ENCODE measurements at places on chromosomes 11 and 22.

- DNase-seq: no peak
Observed at GRCh38 chr11:86294026-86294425, 8.0 kb upstream of the HIKESHI start.

DNA sequence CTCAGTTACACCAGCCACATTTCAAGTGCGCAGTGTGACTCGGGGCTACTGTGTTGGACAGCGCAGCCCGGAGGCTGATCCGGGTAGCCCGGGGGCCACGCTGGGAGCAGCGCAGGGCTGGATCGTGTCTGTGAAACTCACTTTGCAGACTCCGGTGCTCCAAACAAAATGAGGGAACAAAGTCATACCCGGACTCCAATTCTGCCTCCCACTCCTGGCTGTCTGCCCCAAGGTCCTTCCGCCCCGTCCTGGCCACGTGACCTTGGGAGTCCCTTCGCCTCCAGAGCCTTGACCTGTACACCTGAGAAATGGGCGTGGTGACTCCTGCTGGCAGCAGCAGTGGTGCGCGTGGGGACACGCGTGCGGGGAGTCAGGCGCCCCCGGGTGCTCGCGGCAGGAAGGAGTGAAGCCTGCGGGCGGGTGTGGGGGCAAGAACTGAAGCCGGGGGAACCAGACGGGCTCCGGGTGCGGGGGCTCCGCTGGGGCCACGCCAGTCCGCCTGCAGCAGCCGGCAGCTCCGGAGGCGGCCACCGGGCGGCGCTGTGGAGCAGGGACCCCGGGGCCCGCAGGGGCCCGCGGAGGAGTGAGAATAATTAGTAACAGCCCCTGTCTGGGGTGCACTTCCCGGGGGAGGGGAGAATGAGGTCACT, 42.4 kb downstream of the KCNJ4 start:
- DNase-seq: peak; percentile 48

DNA sequence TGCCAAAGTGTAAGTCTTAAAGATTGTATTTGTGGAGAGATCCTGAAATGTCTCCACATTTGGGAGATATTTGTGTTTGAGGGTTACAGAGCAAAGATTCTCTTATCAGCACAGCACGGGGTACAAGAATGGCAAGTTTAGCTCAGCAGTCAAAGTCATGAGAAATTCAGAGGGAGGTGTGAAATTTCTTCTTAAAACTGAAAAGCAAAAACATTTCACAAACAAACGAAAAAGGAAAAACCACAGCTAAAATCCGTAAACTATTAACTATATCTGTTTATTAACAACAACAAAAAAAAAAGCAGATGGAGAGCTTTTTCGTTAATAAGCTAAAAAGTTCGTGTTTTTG, 40.9 kb upstream of the ETS1 start:
- no peak for DNase-seq

GRCh38 chr22:22558972-22559603, at the start of gene PRAME:
Gene PRAME, minus strand, starts transcription at chr22:22559265. Its CDS starts 2,433 bp downstream, at chr22:22556832.
- peak; percentile 77 for DNase-seq

- no peak for DNase-seq
Observed at GRCh38 chr11:116371146-116371545, 401.6 kb downstream of the BUD13 start.

- DNase-seq: no peak
Observed at GRCh38 chr11:76337923-76338322, 43.0 kb downstream of the THAP12 start.

GRCh38 chr11:107468596-107468995, 11.0 kb upstream of the CWF19L2 start:
- no peak for DNase-seq

DNA sequence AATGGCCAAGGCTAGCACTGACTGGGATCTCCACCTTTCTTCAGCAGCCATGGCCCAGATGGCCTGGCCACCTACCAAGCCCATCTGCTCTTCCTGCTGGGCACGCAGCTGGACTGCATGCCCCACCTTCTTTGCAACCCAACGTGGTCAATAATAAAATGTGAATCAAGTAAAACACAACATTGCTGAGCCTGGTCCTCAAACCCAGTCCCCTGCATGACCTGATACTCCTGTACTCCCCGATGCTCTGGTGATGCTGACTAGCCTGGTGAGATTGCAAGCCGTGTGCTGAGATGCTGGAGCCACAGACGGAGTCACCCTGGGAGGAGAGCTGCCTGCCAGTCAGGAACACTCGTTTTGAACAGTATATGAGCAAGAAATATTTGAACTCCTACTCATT, 34.0 kb downstream of the PARVG start:
- DNase-seq: no peak

- DNase-seq: no peak
Observed at GRCh38 chr11:134513585-134514120, 101.6 kb upstream of the B3GAT1 start.

DNA sequence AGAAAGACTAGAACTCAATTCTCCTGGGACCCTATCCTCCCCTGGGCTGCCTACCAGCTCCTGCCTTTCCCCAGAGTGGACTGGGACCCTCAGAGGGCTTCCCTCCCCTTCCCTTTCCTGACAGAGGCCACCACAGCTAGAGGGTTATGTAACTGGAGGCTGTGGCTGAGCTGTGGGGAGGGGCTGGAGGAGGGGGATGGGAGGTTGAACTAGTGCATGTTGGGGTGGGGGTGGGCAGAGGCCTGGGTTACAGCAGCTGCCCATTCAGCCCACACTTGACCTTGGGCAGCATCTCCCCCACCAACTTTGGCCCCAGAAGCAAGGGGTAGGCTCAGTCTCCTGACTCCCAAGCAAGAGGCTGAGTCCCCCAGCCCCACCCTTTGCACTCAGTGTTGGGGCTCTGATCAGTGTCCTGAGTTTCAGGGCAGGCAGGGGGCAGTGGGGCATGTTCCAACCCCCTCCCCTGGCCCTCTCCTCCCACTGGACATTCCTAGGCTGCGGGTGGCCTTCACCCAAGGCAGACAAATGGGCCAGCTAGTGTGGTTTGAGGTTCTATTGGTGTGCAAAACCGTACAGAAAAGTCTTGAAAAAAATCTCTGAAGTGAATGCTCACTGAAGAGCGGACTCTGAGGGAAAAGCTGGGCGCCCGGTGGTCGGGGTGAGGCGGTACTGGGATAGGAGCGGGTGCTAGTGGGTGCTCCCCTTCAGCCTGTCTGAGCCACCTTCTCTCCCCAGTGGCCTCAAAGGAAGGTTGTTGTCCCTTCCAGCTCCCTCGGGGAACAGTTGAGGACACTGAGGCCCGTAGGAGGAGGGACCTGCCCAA, 3.8 kb downstream of the KCNC1 start:
- no peak for DNase-seq

- DNase-seq: no peak
Observed at GRCh38 chr11:71140206-71140919, 112.0 kb downstream of the SHANK2 start.

GRCh38 chr11:64711138-64711955, 11.7 kb downstream of the NRXN2 start:
- DNase-seq: no peak

DNA sequence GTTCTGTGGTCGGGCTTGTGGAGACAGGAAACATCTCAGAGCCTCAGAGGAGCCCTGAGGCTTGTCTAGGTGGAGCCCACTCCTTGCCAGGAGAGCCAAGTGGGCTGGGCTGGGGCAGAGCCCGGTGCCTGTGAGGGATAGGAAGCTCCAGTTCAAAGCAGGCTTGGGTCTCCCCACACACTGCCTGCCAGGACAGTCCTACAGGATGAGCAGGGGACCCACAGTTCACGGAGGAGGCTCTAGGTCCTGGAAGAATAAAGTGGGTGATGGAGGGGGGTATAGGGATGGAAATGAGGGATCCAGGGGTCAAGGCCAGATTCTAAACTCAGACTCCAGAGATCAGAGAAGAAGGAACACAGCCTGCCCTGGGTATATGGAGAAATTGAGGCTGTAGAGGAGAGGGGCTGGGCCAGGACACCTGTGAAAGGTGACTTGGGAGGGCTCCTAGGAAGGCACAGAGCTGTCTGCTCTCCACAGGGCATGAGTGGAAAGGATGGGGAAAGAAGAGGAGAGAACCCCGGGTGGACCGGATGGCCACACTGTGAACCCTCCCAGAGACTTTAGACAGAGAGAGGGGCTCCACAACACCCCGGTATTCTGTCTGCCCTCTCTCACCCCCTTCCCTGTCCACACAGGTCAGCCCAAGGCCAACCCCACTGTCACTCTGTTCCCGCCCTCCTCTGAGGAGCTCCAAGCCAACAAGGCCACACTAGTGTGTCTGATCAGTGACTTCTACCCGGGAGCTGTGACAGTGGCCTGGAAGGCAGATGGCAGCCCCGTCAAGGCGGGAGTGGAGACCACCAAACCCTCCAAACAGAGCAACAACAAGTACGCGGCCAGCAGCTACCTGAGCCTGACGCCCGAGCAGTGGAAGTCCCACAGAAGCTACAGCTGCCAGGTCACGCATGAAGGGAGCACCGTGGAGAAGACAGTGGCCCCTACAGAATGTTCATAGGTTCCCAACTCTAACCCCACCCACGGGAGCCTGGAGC, 7.4 kb downstream of the IGLL5 start:
- DNase-seq: no peak

GRCh38 chr11:2577991-2578928, 121.5 kb downstream of the KCNQ1OT1 start:
- no peak for DNase-seq

- DNase-seq: no peak
Observed at GRCh38 chr11:117005758-117006157, 92.5 kb downstream of the SIK3 start.

- DNase-seq: no peak
Observed at GRCh38 chr22:32607086-32607485, 132.5 kb downstream of the FBXO7 start.

- DNase-seq: no peak
Observed at GRCh38 chr11:87722756-87723565, 452.3 kb downstream of the RAB38 start.

DNA sequence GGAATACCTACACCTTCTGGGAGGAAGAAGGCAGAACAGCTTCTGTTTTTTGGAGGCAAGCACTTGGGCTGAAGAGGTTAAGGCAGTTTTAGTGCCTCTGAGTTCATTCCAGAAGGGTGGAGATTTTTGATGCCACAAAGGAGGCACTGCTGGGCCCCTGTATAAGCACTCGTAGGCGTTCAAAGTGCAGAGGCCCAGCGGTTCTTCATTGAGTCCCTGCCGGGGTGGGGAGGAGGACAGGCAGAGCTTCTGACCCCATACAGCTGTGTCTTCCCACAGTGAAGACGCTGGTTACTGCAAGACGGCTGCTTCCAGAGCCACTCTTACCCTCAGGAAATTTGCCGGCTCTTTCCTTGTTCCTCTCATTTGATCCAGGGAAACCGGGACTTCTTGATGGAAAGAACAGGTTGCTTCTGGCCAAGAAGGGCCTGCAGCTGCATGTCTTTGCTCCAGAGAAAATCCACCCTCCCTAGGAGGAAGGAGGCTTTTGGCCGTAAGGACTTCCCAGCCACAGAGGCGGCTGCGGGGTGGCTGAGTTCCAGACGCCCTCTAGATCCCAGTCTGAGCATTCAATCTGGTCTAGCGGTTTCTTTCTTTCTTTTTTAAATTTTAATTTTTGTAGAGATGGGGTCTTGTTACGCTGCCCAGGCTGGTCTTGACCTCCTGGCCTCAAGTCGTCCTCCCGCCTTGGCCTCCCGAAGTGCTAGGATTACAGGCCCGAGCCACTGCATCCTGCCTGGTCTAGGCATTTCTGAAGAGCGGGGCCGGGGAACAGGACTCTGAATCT, 9.4 kb downstream of the ADAMTS15 start:
- DNase-seq: no peak

GRCh38 chr11:71097506-71098240, 154.7 kb downstream of the SHANK2 start:
- no peak for DNase-seq
